Anterior cingulate cortex (tissue), 58 donors: ENCODE measurements at places on chromosomes 13 and 19.

- DNase-seq, result peak; percentile 65
Measured at GRCh38 chr19:13018035-13018914, 23.0 kb downstream of the NFIX start.

GRCh38 chr13:110116072-110116487 lies 190.9 kb downstream of the COL4A1 start:
- DNase-seq, result no peak

DNA sequence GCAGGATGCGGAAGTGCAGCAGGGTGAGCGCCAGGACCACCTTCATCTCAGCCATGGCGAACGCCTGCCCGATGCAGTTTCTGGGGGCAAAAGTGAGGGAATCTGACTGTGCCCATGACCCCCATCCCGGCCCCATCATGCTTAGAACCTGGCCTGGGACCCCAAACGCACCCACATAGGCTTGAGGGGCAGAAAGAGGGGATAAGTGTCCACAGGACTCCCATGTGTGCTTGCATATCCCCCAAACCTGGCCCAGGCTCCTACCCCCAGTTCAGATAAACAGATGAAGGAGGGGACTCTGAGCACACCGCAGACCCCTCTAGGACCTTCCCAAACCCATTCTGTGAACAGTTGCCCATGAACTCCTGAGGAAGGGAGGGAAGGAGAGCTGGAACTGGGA lies 16.0 kb upstream of the CYP4F2 start:
- DNase-seq, result no peak

- no peak for DNase-seq
Measured at GRCh38 chr19:1116726-1117581, 13.2 kb downstream of the GPX4 start.

GRCh38 chr19:44607917-44608316 lies 5.4 kb upstream of the IGSF23 start:
- DNase-seq, result no peak

- no peak for DNase-seq
Measured at GRCh38 chr13:93881411-93881810, 598.1 kb downstream of the DCT start.

- no peak for DNase-seq
Measured at GRCh38 chr19:38466050-38466449, 32.6 kb downstream of the RYR1 start.

GRCh38 chr13:112821340-112822055 lies 131.7 kb downstream of the ATP11A start:
- DNase-seq, result no peak

GRCh38 chr19:19562665-19563347 lies 24.7 kb downstream of the CILP2 start:
- DNase-seq, result no peak

DNA sequence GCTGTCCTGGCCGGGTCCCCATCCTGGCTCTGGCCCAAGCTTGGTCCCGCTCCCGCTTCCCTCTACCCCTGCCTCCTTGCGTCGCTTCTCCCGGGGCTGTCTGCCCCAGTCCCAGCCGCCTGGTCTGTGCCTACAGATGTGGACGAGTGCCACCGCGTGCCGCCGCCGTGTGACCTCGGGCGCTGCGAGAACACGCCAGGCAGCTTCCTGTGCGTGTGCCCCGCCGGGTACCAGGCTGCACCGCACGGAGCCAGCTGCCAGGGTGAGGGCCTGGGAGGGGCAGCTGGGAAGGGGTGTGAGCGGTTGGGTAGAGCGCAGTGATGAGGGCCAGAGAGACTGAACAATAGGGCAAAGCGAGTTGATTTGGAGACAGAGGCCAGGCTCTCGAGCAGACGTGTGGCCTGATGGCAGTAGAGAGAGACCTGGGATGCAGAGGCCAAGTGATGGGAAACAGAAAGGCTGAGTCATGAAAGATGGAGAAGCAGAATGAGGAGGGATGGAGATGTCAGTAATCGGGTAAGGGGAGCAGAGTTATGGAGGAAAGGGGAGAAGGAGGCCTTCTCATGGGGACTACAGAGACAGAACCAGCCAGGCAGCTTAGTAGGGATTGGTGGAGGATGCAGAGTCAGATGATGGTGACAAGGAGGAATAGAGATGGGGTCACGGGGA lies 9.4 kb downstream of the LTBP4 start:
- peak; percentile 20 for DNase-seq

- no peak for DNase-seq
Measured at GRCh38 chr13:79906345-79906744, 425.4 kb downstream of the NDFIP2 start.

DNA sequence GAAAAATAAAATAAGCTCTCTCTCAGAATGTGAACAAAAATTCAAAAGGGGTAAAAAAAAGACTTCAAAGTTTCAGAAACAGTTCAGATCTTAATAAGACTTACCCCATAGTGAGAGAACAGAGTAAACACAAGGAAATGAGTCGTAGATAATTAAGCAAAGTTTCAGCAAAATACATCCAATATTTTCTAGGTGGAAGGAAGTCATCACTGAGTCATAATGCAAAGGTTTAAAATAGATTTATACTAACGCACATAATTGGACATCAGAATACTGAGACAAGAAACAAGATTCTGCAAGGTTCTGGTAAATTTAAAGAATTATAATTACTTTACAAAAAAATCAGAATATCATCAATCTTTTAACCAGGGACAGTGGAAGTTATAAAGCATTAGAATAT lies 1370.7 kb upstream of the ATXN8OS start:
- no peak for DNase-seq

- no peak for DNase-seq
Measured at GRCh38 chr19:13050274-13050673, 52.4 kb downstream of the LYL1 start.

DNA sequence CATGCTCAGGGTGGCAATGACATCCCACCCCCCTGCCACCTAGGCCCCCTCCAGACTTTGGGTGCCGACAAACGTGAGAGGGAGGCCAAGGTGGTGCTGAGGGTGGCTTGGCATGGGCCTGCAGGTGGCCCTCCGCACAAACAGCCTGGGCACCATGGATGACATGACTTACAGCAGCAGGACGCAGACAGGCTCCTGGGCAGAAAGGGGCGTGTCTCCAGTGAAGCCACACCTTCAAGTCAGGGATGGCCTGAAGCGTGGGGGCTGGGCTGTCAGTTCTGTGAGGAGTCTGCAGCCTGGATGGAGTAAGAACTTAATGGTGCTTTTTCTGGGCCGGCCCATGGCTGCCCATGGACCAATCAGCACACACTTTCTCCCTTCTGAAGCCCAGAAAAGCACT lies 25.3 kb downstream of the POMP start:
- DNase-seq, result no peak

- DNase-seq, result no peak
Measured at GRCh38 chr19:10766049-10766623, 48.3 kb downstream of the DNM2 start.

GRCh38 chr19:4101496-4101770 lies 22.5 kb downstream of the MAP2K2 start:
- no peak for DNase-seq

DNA sequence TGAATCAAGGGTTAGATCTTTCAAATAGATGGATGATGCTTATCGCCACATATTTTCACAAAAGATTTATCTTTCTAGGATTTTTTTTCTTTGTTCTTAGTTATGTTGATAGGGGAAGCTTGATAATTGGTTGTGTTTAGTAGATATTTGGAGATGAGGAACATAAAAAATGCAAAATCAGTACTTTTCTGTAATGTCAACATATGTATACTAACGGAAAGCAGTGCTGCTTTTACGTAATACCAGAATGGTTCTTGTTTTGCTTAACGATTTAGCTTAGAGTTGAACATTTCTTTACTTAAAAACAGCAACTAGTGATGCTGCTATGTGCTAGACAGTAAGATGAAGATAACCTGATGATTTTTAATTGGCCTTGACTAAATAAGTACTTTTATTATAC lies 3.0 kb downstream of the ZMYM2 start:
- DNase-seq, result no peak

- DNase-seq, result no peak
Measured at GRCh38 chr13:60617991-60618733, 221.1 kb downstream of the TDRD3 start.

DNA sequence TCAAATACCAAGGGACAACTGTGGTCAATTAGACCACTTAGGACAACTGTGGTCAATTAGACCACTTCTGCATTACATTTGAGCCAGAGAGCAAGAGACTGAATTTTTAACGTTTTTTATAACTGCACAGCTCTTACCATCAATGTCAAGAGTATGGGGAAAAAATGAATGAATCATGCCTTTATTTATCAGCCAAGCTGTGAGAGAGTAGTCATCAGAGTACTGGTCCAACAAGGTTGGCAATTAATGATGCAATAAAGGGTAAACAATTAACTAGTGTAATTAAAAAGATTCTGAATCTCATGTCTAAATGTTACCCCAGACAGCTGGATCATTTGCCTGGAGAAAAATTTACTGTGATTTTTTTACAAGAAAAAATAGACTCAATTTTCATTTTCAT lies 381.1 kb downstream of the LIG4 start:
- DNase-seq, result no peak

DNA sequence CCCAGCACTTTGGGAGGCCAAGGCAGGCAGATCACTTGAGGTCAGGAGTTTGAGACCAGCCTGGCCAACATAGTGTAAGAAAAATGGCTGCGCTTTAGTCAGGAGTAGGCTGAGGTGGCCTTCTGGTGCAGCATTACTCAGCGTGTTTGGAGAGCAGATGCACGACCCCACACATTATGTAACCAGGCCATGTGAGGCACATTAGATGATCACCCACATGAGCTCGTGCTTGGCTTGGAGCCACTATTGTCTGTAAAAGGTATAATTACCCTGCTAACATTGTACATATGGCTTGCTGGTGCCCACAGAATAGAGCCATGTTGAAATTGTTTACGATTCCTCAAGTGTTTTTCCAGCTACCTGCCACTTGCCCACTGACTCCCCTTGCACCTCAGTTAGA lies 24.0 kb upstream of the SCEL start:
- no peak for DNase-seq

DNA sequence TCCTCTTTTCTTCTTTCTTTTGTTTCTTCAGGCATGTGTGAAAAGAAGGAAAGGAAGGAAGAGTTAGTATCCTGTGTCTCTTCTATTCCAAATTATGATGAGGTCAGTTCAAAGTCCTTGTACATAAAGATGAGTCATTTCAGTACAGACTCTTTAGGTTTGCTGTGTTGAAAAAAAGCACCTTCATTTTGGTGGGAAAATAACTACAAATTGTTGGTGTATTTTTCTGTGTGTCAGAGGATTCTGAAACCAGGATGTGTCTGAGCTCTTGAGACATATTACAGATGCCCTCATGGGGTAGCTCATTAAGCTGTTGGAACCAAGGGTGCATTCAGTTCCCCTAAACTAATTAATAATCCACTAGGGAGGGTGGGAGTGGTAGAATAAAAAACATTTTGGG lies 5.8 kb upstream of the HSPH1 start:
- no peak for DNase-seq

DNA sequence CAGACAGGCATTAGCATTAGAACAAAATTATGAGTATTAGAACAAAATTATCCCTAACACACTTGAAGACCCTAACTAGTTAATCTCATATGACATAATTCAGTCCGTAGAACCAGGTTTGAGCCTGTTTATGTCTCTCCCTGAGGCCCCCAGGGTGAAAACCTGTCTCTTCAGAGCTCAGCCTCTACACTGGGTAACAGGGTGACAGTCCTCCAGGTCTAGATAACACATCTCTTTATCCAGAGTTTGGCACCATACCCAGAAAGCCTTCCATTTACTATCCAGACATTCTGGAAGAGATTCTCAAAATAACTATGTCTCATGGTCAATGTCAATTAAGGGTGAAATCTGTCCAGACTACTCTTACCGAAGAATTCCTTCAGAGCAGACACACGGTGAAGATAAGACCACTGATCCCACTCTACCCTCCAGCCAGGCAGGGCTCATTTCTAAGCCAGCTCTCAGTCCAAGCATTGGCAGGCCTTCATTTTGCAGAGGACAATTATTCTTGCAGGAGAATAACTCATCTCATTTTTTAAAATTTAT lies 1195.3 kb downstream of the EFNB2 start:
- no peak for DNase-seq

DNA sequence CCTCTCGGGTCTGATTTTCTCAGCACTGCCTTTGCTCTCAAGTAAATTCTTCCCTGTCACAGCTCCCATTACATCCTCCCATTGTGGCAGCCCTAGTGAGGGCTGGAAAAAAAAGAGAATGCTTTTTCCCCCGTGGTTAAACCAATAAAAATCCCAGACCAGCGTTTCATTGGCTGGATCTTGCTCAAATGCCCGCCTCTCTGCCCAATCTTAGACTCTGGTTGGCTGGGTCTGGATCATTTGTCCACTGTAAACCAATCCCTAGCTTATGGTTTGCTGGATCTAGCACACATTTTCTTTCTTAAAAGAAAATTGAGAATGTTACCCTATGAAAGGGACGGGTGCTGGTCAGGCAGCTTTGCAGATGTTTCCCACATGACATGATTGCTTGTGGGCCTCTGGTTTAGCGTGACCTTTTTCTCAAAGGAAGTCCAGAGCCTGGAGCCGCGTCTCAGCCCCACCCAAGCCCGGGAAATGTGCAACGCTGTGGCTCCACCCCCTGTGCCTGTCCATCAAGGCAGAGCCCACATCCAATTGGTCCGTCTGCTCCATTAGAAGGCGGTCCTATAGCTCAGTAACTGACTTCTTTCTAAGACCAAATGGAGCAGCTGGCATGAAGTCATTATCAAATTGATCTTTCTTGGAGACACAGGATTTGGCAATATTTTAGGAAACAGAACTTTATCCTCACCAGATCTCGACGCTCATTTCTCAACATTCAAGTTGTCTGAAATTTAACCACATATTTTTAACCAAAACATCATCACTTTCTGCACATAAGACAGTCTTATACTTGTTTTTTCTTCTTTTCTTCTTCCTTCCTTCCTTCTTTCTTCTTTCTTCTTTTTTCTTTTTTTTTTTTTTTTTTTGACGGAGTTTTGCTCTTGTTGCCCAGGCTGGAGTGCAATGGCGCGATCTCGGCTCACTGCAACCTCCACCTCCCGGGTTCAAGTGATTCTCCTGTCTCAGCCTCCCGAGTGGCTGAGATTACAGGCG lies 2.6 kb upstream of the MCEMP1 start:
- no peak for DNase-seq

- no peak for DNase-seq
Measured at GRCh38 chr19:10290357-10290875, 664 bp downstream of the ICAM5 start.

DNA sequence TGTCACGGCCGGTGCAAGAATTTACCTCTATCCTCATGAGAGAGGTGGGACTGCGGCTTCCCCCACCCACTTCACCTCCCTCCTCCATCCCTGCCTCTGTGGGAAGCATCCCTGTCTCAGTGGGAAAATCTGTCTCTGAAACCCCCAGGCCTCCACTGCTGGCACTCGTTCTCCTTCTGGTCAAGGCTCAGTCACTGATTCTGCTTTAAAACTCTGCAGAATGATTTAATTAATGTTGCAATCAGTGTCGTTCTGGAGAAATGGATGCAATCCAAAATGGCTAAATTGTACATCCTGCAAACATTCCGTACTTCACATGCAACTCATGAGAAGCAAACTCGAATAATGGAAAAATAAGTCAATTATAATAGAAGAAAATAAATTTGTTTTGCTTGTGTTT lies 5.6 kb downstream of the RASL11A start:
- no peak for DNase-seq

DNA sequence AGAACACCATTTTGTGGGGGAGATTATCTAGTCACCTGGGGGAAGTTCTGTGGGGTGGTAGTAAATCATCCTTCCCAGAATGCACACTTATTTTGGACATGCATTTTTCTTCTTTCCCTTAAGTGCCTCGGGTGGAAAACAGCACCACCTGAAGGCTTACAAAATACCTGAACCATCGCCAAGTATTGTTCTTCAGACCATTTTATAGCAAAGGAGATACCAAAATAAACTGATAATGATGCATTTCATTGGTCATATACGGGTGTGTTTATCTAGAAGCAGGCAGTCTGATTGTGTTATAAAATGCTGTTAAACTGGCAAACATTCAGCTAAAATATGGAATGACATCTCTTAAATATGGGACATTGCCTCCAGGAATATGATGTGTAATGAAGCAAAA lies 1034.7 kb downstream of the SLITRK1 start:
- DNase-seq, result no peak
